Bronchial smooth muscle cell (primary cell): ENCODE measurements at places on chromosomes 16 and 17. TPM values are rescaled to one million over a fixed set of nuclear protein-coding genes. Genes with fewer than 3 reads are reported as not detected.

The BAHCC1 gene
- total RNA-seq, result 4.4 and 5.1 TPM in 2 replicates

The RPH3AL gene
- 1.6 and 1.7 TPM in 2 replicates for total RNA-seq

The SEC14L5 gene
- total RNA-seq, result 0.32 and 0.94 TPM in 2 replicates

The CD300H gene
- total RNA-seq, result not detected in 2 replicates

The SOST gene
- 0.09 TPM in 1 of 2 replicates, not detected in the other for total RNA-seq

The SLX1A gene
- 11.6 and 17.2 TPM in 2 replicates for total RNA-seq

The JMJD8 gene
- total RNA-seq, result 18.1 and 22.9 TPM in 2 replicates

The NLGN2 gene
- total RNA-seq, result 6.8 and 7.1 TPM in 2 replicates

The DRC3 gene
- 0.32 and 2.1 TPM in 2 replicates for total RNA-seq

The KPNA2 gene
- 28.5 and 45.8 TPM in 2 replicates for total RNA-seq

The CEP295NL gene
- 2.2 and 2.8 TPM in 2 replicates for total RNA-seq

The GGNBP2 gene
- 76.1 and 103 TPM in 2 replicates for total RNA-seq

The CACNG4 gene
- not detected in 2 replicates for total RNA-seq

The RNF167 gene
- 13.3 and 16.9 TPM in 2 replicates for total RNA-seq

The RHBDL3 gene
- under 0.01 and 0.17 TPM in 2 replicates for total RNA-seq

The NTN1 gene
- total RNA-seq, result 0.16 and 1.0 TPM in 2 replicates

The CACNA1H gene
- under 0.01 and 0.43 TPM in 2 replicates for total RNA-seq

The OTOP2 gene
- total RNA-seq, result not detected in 2 replicates

The TBC1D3C gene
- 1.5 TPM in 1 of 2 replicates, not detected in the other for total RNA-seq

The KRT12 gene
- not detected in 2 replicates for total RNA-seq

The ARL17B gene
- total RNA-seq, result 1.7 and 3.0 TPM in 2 replicates

The CA5A gene
- not detected in 2 replicates for total RNA-seq

The PRPSAP2 gene
- total RNA-seq, result 35.9 and 57.3 TPM in 2 replicates

The RNF135 gene
- 7.0 and 8.5 TPM in 2 replicates for total RNA-seq

The CDH1 gene
- 0.16 and 0.52 TPM in 2 replicates for total RNA-seq

The CDRT4 gene
- total RNA-seq, result 1.5 and 1.7 TPM in 2 replicates

The ALDH3A1 gene
- 0.16 and 0.43 TPM in 2 replicates for total RNA-seq

The ZNF205 gene
- 12.1 and 14.3 TPM in 2 replicates for total RNA-seq

The TMEM92 gene
- 0.09 and 0.16 TPM in 2 replicates for total RNA-seq

The MYH11 gene
- total RNA-seq, result under 0.01 and 0.09 TPM in 2 replicates

The CCL8 gene
- not detected in 2 replicates for total RNA-seq

The KRTAP4-9 gene
- not detected in 2 replicates for total RNA-seq

The MT3 gene
- not detected in 2 replicates for total RNA-seq

The FBXO39 gene
- 0.09 TPM in 1 of 2 replicates, not detected in the other for total RNA-seq

The MT1M gene
- total RNA-seq, result 2.8 and 3.9 TPM in 2 replicates

The CCDC78 gene
- 0.34 and 2.0 TPM in 2 replicates for total RNA-seq

The TOM1L1 gene
- 2.0 and 7.1 TPM in 2 replicates for total RNA-seq

The PPP1R1B gene
- total RNA-seq, result 0.32 and 6.3 TPM in 2 replicates

The CA4 gene
- total RNA-seq, result 0.09 TPM in 1 of 2 replicates, not detected in the other

The TEKT1 gene
- not detected in 2 replicates for total RNA-seq

The TBC1D26 gene
- total RNA-seq, result under 0.01 and 0.09 TPM in 2 replicates
